ENCODE measurements at places on chromosomes 5 and 9.

DNA sequence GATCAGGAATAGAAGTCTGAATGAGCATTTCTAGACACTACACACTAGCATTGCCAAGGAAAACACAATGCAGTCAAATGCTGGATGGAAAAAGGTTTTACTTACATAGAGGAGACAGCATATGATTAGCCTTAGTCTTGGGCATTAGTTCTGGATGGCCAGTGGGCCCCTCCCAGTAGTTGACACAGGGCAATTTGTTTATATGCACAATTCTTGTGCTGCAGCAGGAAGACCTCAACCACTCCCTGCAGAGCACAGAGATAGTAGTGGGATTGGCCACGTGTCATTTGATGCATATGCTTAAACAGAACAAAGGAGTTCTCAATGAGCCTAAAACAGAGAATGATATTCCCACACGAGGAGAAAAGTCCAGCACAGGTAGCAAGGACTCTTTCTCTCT is 1496.2 kb upstream of the CDH6 start:
- no peak for DNase-seq

DNA sequence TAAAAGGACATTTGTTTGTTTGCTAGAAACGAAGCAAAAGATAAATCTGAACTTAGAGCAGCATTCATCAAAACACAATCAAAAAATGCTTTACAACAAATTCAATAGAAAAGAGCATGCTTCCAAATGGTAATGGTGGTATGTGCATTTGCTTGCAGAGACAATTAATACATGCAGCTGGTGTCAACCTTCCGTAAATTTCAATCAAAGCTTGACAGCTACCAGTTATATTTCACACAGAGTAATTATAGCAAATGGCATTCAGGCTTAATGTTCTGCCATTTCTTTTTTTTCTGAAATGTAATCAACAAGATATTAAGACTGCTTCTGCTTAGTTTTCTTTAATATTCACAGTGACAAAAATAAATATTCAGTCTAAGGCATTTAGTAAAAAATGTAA is 90.6 kb downstream of the AUH start:
- DNase-seq, result no peak

DNA sequence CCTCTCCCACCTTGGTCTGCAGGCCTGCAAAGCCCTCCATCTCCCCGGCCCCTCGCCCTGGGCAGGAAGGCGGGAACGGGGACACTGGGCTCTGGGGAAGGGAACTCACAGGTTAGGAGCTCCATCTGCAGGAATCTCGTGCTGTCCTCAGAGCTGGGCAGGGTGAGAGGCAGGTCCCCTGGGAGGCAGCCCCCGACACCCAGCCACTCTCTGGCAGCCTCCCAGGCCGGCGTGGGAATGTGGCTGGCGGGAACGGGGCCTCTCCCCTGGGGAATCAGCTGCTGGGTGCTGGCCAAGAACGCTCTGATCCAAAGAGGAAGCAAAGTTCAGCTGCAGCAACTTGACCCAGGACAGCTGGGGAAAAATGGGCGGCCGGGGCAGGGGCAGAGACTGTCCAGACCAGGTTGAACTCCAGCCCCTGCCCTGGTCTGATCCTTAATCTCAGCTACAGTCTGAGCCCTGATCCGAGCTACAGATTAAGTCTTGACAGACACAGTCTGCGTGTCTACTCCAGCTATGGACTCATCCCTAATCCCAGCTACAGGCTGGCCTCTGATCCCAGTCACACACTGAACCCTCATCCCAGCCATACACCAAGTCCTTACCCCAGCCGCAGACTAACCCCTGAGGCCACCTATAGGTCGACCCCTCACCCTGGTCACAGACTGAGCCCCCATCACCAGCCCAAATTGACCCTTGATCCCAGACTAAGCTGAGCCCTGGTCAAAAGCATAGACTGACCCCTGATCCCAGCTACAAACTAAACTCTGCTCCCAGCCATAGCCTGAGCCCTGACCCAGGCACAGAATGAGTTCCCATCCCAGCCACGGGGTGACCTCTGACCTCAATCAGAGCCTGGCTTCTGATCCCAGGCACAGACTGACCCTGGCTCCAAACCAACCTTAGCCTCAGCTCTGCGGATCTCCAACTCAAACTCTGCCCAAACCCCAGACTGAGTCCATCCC is 37.3 kb upstream of the EGFL7 start:
- DNase-seq, result peak; percentile 57

DNA sequence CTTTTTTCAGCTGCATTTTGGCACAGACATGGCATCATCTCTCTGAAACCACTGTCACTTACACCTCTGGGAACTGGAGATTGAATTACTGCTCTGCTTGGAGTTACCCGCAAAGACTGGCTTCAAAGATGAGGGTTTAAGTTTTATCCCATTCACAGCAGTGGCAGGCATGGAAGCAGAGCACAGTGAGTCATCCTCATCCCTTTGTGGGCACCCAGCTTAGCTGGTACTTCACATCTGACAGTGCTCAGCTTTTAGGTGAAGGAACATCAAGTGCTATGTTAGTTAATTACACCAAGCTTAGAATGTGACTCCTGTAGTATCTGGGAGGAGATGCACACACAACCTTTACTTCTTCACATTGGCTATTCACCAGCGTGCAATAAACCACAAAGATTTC is 24.8 kb upstream of the ALDH1A1 start:
- no peak for DNase-seq

- no peak for DNase-seq
Observed at GRCh38 chr9:18422296-18423036, 51.5 kb upstream of the ADAMTSL1 start.

DNA sequence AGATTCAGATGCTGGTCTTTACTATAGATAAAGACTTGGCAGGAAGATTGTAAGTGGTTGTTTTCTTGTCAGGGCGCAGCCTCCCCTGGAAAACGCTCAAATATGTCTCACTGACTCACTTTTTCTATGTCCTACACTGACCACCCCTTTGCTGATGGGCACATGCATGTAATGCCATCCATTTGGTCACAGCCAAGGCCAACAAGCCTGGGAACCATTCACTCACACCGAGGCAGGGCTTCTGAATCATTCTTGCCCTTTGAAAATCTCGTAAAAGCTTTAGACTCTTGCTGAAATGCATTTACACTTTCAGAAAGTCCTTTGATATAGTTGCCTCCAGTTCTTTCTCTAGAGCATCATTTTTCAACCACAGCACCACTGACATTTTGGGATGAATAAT is 249.4 kb downstream of the ACTL7B start:
- no peak for DNase-seq

- DNase-seq, result no peak
Observed at GRCh38 chr5:108636135-108636853, 111.4 kb upstream of the FER start.

DNA sequence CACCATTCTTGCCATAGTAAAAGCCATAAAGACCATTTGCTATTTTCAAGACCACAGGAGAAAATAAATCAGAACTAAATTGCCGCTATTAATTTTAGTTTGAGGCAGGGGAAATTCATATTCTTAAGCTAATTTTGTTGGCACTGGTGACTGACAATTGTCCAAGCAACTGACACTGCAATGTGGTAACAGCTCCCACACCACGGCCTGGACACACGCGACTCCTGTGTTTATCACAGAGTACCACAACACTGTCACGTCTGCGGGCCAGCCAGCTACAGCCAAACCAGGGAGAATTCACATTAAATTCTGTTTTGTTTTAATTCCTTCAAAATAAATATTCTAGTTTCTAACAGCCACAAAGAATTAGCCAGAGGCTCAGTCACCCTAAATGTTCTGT is 481.9 kb downstream of the CTNND2 start:
- no peak for DNase-seq

DNA sequence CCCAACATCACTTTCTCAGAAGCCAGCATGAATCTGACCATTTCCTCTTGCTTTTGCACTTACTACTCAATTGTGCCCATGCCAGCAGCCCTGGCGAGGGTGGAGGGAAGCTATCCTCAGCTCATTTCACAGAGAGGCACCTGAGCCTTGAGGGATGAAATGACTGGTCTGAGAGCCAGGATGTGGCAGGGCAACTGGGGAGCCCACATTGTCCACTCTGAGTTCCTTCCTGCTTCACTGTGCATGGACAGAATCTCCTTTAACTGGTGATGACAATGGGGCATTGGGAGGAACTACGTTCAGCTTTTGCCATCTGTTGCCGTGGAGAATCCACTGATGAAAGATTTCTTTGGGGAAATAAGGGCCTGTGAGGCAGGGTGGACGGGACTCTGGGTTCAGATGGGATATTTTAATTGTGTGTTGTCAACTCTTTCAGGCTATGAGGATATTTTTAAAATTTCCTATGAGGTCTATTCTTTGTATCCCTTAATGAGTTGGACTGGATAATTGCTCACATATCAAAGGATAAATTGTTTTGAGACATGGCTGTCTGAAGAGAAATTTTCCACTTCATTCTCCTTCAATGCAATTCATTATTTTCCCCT is 78.3 kb downstream of the TNC start:
- no peak for DNase-seq

DNA sequence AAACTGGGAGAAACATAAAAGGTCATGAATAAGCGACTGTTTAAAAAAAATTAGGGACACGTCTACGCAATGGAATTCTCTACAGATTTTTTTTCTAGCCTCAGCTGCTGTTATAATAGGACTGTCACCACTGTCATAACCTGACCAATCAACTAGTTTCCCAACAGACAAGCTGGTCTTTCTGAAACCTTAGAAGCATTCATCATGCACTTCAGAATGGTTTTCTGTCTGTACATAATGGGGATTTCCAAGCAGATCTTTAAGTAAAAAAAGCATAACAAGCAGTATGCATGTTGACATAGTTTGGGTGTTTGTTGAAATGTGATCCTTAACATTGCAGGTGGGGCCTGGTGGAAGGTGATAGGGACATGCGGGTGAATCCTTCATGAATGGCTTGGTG is 58.3 kb upstream of the SEMA6A start:
- no peak for DNase-seq

GRCh38 chr9:132609829-132610228 is 27.4 kb downstream of the BARHL1 start:
- DNase-seq, result no peak

GRCh38 chr5:91937121-91937520 is 554.0 kb upstream of the ARRDC3 start:
- no peak for DNase-seq

GRCh38 chr5:6701491-6701890 is 11.7 kb upstream of the TENT4A start:
- DNase-seq, result no peak

DNA sequence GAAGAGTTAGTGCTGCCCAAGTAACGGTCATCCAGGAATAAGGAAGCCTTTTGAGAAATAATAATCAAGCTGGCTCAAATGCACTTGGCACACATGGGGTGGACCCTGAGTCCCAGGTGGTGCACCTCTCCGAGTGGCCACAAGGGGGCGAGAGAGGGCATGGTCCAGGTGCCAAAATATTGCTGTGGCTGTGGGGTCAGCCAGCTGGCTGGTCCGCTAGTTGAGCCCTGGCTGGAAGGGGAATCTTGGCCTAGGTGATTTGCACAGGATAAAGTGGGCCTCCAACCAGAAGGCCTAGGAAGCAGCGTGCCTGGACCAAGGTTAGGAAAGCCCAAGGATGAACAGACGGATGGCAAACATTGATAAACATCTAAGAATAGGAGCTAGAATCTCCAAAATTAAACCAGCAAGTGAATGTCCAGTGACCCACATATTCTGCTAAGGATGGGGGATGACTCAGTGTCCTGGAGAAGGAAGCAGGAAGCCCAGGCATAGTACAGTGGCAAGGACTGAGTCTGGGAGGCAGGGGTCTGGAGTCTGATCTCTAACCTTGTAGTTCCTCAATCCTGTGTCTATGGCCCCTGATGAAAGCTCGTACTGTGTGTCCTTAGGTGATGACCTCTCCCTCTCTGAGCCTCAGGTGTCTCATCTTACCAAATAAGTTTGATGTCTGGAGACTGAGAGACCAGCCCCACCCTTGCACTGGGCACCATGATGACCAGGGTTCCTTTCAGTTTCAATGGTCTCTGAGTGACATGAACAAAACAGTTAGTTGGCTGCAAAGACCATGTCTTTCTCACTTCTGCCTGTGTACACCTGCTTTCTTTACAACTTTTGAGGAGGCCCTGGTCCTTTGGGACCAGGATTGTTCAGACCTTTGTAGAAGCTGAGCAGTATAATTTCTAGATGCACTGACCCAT is 19.2 kb upstream of the SHB start:
- peak; percentile 83 for DNase-seq

DNA sequence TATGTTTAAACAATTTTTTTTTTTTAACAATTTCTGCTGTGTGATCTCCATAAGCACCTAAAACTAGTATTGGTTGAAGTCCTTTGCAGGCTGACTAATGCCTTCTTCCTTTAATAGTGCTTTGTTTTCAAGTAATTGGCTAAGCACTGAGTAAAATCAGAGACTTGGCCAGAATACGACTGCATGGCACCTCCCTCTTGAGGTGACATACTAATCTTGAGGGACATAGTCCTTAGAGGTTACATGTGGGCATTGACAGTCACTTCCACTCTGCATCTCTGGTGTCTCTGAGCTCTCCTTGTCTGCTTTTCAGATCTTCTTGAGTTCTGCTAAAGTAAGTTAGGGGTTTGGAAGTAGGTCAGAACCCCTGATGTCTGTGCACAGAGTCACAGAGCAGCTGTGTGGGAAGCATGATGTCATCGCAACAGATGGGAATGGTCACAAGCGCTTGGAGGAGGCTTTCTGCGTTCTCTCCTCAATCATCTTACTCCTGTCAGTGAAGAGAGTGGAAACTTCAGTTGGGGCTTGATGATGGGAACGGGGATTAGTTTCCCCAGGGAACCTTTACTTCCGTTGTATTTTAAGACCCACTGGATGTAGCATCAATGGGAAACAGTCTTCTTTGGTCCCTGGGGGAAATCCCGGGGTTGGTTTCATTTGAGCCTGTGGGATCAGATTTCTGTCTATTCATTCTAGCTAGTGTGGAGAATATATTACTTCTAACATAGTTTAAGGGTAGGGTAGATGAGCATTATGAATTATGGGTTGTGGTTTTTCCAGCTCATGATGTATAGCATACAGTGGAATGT is 136.9 kb downstream of the ARHGAP26 start:
- DNase-seq, result no peak

GRCh38 chr9:4068449-4068848 is 231.4 kb downstream of the GLIS3 start:
- DNase-seq, result no peak

- DNase-seq, result no peak
Observed at GRCh38 chr5:132099076-132099748, 25.6 kb downstream of the CSF2 start.

- peak; percentile 93 for DNase-seq
Observed at GRCh38 chr5:115634343-115635132, 8.7 kb upstream of the TMED7 start.

GRCh38 chr9:90825586-90825985 is 24.0 kb downstream of the SYK start:
- no peak for DNase-seq

GRCh38 chr5:179171251-179171815 is 111.2 kb downstream of the ZNF354C start:
- DNase-seq, result no peak

DNA sequence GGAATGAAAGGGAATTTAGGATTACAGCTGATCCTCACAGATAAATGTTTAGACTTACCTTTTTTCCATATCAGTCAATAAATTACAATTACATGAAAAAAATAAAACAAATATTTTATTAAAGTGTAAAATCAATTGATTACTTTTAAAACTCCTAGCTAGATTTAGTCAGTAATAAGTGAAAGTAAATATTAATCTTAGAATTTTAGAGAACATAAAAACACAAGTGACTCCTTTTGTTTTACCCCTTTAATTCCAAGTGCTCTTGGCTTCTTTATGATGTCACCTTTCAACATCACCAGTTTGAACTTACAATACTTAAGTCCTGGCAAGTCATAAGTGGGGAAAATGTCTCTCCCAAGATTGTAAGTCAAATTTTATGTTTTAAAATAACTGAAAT is at the start of gene CYLC2:
CYLC2 (plus strand) TSS at position 301 of the 400 bp plus-strand sequence; CDS start at position 349, 48 bp downstream.
- DNase-seq, result no peak

GRCh38 chr9:81373294-81373693 is 316.1 kb downstream of the TLE1 start:
- DNase-seq, result no peak
